Panc1 (cell line): ENCODE measurements at places on chromosomes 2 and 18.

DNA sequence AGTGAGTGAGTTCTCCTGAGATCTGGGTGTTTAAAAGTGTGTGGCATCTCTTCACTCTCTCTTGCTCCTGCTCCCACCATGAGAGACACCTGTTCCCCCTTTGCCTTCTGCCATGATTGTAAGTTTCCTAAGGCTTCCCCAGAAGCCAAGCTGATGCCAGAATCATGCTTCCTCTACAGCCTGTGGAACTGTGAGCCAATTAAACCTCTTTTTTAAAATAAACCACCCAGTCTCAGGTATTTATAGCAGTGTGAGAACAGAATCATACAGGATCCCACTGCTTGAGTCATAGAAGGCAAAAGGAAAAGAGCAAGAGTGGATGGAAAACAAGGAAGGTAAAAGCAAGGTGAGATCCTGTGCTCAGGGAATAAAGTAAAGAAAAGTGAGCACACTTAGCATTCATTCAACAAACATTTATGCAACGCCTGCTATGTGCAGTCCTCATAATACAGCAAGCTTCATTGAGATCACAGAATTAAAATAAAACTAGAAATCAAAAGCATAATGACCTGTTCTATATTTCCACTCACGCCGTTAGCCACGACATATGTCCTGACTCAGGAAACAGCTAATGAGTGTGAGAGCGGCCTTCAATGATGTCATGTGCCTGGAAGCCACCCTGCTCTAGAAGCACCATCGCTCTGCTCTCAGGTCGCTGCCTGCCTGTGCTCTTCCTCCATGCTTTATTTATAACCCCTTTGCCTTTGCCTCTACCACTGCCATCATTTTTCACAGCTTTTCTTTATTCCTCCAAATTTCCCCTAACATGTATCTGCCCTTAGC lies 11.3 kb upstream of the COPS8 start:
- DNase-seq: no peak

GRCh38 chr2:45370369-45370768 lies 240.7 kb downstream of the SRBD1 start:
- no peak for DNase-seq

- no peak for DNase-seq
These were observed 293.2 kb downstream of the PLCL1 start for GRCh38 chr2:198097630-198098029.

DNA sequence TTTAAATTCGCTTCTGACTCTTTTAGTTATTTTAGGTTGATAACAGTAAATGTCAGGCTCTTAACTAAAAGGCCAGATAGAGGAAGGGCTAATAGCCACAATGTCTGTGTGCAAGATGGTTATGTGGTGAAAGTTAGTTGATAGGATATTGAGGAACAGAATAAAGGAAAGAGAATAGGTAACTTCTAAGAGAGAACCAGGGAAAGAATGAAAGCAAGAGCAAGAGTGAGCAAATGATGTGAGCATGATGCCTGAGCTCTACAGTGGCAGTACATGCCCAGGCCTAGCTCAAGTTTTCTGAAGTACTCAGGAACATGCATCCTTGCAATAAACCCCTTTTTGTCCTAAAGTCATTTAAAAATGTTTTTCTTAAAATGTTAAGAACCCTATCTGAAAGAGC lies 12.5 kb upstream of the TFPI start:
- DNase-seq: no peak

DNA sequence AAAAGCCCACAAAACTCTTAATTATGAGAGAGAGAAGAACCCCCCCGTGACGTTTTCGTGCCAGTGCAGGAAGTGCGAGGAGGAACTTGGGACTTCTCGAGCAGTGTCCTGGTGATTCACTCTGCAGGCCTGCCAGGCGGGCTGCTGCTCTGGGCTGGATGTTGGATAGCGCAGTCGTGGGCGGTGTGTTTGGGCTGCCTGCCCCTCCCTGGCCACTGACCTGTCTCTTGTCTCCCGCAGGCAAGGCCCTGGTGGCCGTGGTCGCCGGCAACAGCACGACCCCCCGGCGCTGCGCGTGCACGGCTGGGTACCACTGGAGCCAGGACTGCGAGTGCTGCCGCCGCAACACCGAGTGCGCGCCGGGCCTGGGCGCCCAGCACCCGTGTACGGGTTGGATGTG lies 29.0 kb downstream of the TNFRSF11A start:
- no peak for DNase-seq

GRCh38 chr2:1588051-1588977 lies 156.0 kb downstream of the PXDN start:
- DNase-seq: no peak

- DNase-seq: no peak
These were observed 36.0 kb downstream of the FAM110C start for GRCh38 chr2:10222-10875.

- DNase-seq: no peak
These were observed 153.8 kb upstream of the HNRNPA3 start for GRCh38 chr2:177058747-177059146.

- DNase-seq: no peak
These were observed 204.0 kb upstream of the ID2 start for GRCh38 chr2:8477552-8478470.

- no peak for DNase-seq
These were observed 71.0 kb downstream of the PXDN start for GRCh38 chr2:1673160-1673944.

DNA sequence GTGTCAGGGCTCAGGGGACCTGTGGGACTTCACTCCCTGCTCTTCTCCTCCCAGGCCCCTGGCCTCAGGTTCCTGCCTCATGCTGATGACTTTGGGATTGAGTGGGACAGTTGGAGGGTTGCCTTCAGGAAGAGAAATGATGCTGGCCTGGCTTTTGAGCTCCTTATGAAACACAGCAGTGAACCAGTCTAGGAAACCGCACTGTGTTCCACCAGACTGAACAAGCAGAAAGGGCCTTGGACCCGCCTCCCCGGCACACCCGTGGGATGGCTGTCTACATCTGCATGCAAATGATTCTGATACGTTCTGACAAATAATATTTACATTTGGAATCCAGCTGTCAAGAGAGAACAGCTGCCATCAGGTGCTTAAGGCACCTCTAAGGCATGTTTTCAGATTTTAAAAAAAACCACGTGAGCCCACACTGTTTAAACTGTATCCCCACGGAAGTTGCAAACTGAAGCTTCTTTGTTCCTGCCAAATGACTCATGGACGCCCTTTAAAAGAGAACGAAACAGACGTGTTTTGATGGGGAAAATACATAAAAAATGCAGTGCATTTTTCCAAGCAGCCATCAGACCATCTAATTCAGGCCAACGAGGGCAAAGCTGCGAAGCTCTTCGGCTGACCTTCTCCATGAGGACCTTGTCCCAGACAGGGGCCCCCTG lies 27.6 kb upstream of the ASAP2 start:
- DNase-seq: no peak

GRCh38 chr2:32617599-32618189 lies 10.2 kb upstream of the TTC27 start:
- no peak for DNase-seq

- no peak for DNase-seq
These were observed 32.3 kb upstream of the MEP1B start for GRCh38 chr18:32157580-32157979.

GRCh38 chr2:37987098-37987775 lies 62.1 kb downstream of the RMDN2 start:
- no peak for DNase-seq

DNA sequence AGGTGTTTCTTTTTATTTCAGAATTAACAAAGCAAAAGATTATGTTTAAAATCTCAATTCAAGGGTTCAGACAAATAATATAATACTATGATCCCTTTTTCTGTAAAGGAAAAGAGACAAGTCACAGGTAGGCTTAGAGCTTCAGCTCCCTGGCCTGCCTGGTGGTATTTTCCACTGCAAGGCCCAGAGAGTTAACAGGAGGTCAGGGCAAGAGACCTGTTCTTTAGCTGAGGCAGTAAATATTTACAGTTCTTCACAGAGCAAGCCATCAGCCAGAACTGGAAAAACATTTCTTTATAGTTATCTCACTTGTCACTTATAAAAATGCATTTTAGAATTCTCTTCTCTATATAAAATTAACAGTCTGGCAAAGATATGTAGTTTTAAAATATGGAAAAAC lies 70.1 kb downstream of the EPG5 start:
- DNase-seq: no peak

- DNase-seq: no peak
These were observed 80.3 kb downstream of the DYNAP start for GRCh38 chr18:54671291-54671881.

- DNase-seq: no peak
These were observed 143.5 kb downstream of the AGPS start for GRCh38 chr2:177535958-177536504.

- DNase-seq: no peak
These were observed 990 bp downstream of the EPAS1 start for GRCh38 chr2:46298272-46298521.
